ENCODE measurements at places on chromosomes 2 and 18.

- no peak for DNase-seq
Observed at GRCh38 chr18:49884959-49885358, 71.6 kb upstream of the ACAA2 start.

DNA sequence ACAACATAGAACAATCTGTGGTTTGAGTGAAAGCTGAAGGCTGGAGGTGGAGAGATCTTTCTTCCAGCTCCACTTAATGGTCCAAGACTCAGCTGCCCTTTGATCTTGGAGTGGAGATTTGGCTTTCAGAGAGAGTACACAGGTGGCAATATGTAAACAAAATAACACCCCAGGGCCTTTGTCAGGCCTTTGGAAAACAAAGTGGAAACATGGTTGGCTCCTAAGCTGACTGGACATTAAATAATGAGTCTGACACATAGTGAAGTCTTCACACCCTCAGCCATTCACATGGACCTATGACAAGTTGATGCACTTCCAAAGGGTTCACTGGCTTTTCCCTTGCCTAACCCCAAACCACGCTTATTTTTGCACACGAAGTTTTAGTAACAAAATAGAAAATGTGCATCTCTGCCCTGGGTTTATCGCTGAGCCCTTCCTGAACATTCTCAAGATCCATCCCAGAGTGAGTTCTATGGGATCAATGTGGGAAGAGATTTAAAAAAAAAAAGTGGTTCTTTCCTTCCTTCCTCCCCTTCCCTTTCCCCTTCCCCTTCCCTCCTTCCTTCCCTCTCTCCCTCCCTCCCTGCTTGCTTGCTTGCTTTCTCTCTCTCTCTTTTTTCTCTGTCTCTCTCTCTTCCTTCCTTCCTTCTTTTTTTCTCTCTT, 201.3 kb upstream of the NT5C1B start:
- DNase-seq, result no peak

DNA sequence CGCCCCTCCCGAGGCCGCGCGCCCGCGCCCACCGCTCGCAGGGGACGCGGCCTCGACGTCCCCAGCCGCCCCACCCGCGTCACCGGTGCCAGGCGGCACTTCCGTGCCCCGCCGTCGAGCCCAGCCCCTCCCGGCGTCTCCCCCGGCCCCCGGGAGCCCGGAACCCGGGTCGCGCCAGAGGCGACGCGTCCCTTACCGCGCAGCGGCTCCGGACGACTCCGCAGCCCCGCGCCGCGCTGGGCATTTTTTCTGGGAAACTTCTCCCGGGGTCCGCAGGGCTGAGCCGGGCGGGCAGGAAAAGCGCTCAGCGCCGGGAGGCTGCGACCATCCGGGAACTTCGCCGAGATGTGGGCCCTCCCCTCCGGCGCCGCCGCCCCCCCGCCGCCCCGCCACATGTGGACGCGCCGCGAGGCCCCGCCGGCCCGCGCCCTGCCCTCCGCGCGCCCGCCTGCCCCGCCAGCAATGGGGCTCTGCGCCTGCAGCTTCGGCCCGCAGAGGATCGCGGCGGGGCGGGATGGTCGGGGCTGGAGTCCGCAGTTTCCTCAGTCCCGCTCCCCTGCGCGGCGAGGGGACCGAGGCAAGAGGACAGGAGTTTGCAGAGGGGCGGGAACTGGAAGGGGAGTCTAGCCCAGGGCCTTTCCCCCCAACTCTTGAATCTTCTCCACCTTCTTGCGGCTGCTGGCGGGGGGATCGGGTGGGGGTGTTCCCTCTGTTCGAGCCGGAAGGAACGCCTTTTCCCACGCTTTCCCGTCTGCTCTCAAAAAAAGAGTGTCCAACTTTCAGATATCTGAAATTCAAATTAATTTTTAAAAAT, 81.5 kb downstream of the CHRNA1 start:
- peak; percentile 11 for DNase-seq

GRCh38 chr18:23229472-23229871, 94.2 kb downstream of the CABLES1 start:
- no peak for DNase-seq

GRCh38 chr2:235391921-235392615, 101.8 kb upstream of the AGAP1 start:
- DNase-seq, result no peak

DNA sequence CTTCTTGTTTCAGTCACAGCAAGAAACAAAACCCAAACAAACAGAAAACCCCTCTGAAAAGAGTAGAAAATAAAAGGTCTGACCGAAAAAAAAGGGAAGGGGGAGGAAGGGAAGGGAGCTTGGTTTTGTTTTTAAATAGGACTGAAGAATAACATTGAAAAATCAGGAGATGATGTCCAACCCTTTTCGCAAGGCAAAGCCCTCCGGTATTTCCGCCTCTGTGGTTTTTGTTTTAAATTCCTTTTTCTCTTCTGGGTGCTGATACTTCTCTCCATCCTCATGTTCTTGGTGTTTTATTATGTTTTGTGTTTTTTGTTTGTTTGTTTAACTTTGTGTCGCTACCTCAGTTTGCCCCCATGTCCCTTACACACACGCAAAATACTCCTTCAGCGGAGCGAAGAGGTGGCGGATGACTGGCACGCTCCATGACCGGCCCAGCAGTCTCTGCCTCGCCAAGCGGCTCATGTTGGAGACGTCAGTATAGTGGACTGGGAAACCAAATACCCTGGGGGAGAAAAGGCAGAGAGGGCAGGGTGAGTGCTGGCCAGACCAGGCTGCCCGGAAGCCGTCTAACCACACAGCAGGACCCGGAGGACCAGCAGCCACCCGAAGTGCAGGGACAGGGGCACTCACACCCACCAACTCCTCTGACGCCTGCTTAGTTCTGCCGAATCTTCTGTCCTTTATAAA, 65.7 kb upstream of the POMC start:
- no peak for DNase-seq

- no peak for DNase-seq
Observed at GRCh38 chr2:189498205-189498604, 56.9 kb downstream of the WDR75 start.

DNA sequence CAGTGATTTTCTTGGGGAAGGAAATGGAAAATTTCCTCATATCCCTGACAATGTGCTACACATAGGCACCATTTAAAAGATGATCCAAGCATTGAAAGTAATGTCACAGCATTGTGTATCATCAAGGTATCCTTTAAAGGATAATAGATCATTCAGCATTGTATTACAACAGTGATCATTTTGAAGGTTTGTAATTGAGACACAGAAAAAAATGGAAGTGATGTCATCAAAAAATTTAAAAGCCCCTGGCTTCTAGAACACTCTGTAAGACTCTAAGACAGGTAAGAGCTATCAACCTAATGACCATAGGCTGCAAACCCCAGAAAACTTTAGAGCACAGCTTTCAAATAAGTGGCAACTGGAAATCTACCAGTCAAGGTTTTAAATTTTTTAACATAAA, 271.4 kb downstream of the ETAA1 start:
- DNase-seq, result no peak

DNA sequence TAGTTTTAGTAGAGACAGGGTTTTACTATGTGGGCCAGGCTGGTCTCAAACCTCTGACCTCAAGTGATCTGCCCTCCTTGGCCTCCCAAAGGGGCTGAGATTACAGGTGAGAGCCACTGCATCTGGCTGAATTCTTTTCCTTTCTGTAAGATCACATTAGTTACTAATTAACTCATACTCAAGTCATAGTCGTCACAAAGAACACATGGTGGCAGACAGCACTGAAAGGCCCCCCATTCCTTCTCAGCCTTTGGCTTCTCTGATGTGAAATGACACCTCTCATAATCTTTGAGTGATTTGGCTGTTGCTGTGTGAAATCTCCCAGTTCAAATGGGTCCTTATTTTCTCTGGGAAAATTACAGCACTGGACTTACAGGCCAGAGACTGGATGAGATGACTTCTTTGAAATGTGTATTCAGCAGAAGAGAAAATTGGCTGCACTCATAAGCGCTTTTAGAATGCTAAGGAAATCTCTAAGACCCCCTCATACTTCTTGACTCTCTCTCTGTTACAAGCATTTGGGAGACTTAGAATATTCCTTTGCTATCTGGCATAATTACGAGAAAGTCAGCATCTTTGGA, 764.8 kb downstream of the RNF144A start:
- no peak for DNase-seq

- no peak for DNase-seq
Observed at GRCh38 chr2:67871686-67872412, 191.0 kb downstream of the C1D start.

- no peak for DNase-seq
Observed at GRCh38 chr2:189328848-189329245, 112.4 kb upstream of the WDR75 start.

GRCh38 chr2:168086851-168087250, 160.5 kb downstream of the STK39 start:
- DNase-seq, result no peak

- DNase-seq, result no peak
Observed at GRCh38 chr2:66534461-66534860, 99.5 kb downstream of the MEIS1 start.

DNA sequence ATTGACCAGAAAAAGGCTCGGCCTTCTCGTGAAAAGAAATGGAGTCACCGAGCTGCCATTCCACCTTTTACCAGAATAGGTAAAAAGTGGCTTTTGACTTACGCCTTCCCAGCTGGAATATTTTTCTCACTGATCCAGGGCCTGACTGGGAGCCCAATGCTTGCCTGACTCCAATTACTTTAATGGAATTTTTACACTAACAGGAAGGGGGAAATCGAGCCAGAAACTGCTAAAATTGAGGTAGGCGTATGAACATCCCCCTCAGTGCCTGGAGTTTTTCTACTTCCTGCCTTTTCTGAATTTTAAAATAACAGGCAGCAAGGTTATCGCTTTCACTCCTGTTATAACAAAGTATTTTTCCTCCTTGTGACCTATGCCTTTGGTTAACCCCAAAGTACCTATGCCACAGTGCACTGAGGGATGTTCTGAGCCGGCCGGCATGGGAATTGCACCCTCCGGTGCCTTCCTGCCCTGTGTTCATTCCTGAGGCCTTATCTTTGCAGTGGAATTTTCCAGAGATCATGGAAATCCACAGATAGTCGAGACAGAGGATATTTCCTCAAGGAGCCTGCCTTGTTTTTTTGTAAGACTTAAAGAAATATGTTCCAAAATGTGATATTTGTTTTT, 18.3 kb upstream of the RPL31 start:
- no peak for DNase-seq

DNA sequence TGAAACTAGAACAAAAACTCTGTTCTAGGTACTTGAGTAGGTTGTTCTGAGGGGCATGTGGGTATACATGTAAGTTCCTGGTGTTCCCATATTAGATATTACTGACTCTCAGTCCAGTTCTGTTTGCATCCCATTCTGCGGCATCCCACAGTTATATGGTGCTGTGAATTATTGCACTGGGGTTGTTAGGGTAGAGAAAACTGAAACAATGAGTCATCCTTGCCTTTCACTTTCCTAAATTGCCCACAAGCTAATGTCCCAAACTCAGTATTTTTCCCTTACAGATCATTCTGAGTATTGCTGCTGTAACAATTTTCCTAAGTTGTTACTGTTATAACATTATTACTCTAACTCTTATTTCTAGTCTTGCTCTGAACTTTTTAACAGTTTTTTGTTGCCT, 3.0 kb downstream of the WDR75 start:
- no peak for DNase-seq

- DNase-seq, result no peak
Observed at GRCh38 chr18:7020995-7021777, 96.4 kb downstream of the LAMA1 start.

- no peak for DNase-seq
Observed at GRCh38 chr2:70425682-70426301, 123.9 kb upstream of the FAM136A start.

DNA sequence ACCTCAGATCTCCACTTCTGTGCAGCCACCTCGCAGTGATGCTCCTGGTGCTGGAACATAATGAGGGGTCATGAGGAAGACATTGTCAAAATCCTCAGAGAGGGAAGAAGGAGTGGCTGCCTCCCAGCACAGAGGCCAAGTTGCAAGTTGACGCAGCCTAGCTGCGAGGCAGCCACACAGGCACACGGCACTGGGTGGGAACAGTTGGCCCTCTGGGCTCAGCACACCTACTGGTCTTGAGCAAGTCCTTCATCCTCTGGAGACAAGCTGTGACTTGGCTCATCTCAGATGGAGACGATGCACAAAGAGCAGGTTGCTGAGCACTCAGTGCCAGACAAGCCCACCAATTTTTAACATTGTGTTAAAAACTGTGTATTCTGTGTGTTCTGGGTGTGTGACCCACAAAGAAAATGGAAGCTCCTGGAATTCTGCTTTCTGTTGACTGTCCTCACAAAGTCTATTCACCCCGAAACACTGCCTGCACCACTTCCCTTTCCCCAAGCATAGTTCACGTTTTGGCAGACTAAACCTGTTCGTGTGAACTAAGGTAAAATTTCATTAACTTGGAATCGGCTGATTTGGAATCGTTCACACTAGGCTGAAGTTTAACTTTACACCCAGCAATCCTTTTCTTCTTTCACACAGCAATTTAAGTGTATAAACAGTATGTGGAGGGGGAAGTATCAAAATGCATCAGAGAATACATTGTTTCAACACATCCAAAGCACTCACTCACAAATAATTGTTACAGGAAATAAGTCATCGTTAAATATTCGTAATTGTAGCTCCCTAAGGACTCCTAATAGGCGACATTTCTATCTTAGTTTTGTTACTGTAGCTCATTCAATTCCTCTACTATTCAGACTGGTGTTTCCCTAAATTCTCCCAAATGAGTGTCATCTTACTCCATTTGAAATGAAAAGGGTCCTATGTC, 266.6 kb upstream of the ID2 start:
- no peak for DNase-seq

DNA sequence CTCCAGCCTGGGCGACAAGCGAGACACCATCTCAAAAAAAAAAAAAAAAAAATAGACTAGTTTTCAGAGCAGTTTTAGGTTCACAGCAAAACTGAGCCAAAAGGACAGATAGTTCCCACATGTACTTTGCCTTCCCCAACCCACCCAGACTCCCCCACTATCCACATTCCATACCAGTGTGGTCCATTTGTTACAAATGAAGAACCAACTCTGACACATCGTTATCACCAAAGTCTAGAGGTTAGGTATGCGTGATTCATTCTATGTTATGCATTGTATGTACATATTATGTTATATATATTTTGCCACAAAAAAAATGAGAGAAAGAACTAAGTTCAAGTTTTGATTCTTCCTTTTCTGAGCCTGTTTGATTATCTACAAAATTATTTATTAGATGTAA, 3.5 kb downstream of the DUSP11 start:
- no peak for DNase-seq

- no peak for DNase-seq
Observed at GRCh38 chr18:28801876-28802275, 624.9 kb upstream of the CDH2 start.

DNA sequence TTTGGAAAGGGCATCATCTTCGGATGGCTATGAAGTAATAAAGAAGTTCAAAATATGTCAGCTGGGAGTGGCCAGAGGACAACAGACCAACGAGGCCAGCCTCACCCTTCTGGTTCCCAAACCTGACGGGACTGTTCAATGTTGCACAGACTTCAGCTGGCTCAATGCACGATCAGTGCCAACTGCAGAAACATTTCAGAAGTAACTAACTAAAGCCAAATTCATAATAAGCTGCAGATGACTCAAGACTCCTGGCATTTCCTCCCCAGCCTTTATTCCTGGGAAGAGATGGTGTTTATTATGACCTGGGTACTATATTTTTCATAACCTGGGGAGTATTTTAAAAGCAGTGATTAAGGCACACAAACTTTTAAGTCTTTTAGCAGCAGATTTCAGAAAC, 3.8 kb upstream of the ATP6V1C2 start:
- DNase-seq, result no peak

GRCh38 chr2:191231995-191232394, 13.2 kb upstream of the MYO1B start:
- no peak for DNase-seq

Measured in stimulated activated CD4-positive, alpha-beta T cell treated with anti-CD3 and anti-CD28 coated beads, Interleukin-1b, Interleukin-23, amount 100 ng/mL, for 1 hour (primary cell).